Sigmoid colon (tissue), 7 donors: ENCODE measurements at places on chromosomes 12 and 14. TPM values are rescaled to one million over a fixed set of nuclear protein-coding genes. Genes with fewer than 3 reads are reported as not detected.

The KRT86 gene
- not detected for total RNA-seq

- DNase-seq: no peak
Measured at GRCh38 chr12:16027002-16027401, 115.9 kb downstream of the DERA start.

GRCh38 chr14:69968681-69969080, 89.5 kb downstream of the SMOC1 start:
- DNase-seq: no peak

The SSPN gene
- 30.3 TPM for total RNA-seq

GRCh38 chr12:118052324-118053070, 8.5 kb downstream of the WSB2 start:
- DNase-seq: peak; percentile 88

DNA sequence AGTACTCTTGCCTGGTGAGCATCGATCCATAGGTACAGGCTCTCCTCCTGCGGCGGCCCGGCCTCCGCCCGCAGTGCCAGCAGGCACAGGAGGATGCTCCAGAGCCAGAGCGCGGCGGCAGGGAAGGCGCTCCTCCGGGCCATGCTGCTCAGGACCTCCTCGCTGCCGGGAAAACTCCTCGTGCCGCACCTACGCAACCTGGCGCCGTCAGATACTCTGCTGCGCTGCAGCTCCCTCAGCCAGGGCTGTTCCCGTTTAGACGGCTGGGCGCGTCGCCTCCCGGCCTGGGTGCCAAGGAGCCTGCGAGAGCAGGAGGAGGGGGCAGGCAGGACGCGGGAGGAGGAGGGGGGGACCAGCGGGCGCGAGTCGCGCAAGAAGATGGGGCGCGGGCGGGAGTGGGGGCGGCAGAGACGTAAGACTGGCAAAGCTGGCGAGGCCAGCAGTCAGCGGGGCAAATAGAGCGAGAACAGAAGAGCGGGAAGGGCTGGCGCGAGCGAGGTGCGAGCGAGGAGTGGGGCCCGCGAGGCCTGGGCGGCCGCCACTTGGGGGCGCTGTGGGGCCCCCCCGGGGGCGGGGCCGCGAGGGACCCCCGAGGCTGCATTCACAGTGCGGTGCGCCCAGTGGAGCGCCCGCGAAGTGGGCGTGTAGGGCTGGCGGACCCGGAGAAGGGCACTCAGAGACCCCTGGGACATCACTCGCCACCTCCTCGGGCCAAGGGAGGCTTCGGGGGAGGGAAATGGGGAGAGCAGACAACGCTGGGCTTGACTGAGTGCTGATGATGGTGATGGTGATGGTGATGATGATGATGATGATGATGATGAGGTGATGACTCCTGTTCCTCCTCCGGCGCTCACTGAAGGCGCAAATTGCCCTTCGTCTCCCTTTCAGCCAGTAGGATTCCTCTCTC, at the start of gene WIF1:
WIF1 (minus strand) TSS at position 257 of the 907 bp plus-strand sequence; CDS start at position 143, 114 bp downstream.
- peak; percentile 60 for DNase-seq

DNA sequence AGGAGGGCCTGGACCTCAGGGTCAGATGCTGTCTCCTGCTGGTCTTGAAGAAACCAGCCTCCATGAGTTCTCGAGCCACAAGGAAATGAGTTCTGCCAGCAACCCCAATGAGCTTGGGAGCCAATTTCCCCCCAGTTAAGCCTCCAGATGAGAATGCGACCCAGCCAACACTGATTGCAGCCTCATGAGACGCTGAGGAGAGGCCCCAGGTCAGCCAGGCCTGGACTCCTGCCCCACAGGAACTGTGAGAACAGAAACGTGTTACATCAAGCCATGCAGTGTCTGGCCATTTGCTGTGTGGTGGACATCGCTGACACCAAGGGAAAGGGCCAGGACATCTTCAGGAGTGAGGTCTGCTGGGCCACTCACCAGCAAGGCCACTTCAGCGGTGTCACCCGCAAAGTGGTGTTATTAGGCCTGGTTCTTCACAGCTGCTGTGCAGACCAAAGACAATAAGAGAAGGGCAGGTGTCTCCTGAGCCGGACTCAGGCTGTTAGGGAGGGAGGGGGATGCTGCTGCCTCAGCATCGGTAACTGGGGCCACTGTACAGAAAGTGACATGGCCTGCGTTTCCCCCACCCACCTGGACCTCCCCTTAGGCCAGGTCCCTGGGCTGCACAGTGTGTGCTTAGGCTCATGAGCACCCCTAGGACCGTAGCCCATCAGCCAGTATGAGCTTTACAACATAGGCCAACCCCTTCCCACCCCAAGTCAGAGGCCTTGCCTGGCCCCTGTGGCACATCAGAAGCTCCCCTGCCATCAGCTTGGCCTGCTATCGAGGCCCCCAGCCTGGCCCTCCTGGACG, 272.4 kb upstream of the RTL1 start:
- no peak for DNase-seq

The BLOC1S1 gene
- total RNA-seq: 355 TPM

The DAO gene
- total RNA-seq: not detected

DNA sequence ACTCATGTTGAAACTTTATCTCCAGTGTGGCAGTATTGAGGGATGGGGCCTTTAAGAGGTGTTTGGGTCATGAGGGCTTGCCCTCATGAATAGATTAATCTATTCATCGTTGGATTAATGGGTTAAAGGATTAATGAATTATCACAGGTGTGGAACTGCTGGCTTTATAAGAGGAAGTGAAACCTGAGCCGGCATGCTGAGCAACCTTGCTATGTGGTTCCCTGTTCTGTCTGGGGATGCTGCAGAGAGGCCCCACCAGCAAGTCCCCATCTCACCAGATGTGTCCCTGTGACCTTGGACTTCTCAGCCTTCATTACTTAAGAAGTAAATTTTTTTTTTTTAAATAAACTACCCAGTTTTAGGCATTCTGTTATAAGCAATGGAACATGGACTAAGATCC, 109.6 kb downstream of the DYRK2 start:
- no peak for DNase-seq

The PLEKHH1 gene
- 8.0 TPM for total RNA-seq

- no peak for DNase-seq
Measured at GRCh38 chr14:79287976-79288375, 923.3 kb downstream of the DIO2 start.

GRCh38 chr14:69877492-69877891, 1.7 kb upstream of the SMOC1 start:
- DNase-seq: no peak

The PSMC1 gene
- total RNA-seq: 67.3 TPM
